Heart left ventricle (tissue), 16 donors: ENCODE measurements at places on chromosomes 2 and 18. TPM values are rescaled to one million over a fixed set of nuclear protein-coding genes. Genes with fewer than 3 reads are reported as not detected.
A peak's percentile ranks its signal among the peaks of the same experiment; 100 is the strongest.

GRCh38 chr18:33611525-33612135 lies 33.6 kb downstream of the ASXL3 start:
- DNase-seq: no peak

GRCh38 chr2:109162999-109163398 lies 34.0 kb downstream of the SH3RF3 start:
- DNase-seq: no peak

GRCh38 chr18:45777393-45777792 lies 48.1 kb upstream of the SIGLEC15 start:
- no peak for DNase-seq

- peak; percentile 54 for DNase-seq
Observed at GRCh38 chr2:224101820-224102630, 62.9 kb upstream of the SERPINE2 start.

GRCh38 chr2:236988690-236989624 lies 96.7 kb upstream of the COPS8 start:
- DNase-seq: peak; percentile 55

DNA sequence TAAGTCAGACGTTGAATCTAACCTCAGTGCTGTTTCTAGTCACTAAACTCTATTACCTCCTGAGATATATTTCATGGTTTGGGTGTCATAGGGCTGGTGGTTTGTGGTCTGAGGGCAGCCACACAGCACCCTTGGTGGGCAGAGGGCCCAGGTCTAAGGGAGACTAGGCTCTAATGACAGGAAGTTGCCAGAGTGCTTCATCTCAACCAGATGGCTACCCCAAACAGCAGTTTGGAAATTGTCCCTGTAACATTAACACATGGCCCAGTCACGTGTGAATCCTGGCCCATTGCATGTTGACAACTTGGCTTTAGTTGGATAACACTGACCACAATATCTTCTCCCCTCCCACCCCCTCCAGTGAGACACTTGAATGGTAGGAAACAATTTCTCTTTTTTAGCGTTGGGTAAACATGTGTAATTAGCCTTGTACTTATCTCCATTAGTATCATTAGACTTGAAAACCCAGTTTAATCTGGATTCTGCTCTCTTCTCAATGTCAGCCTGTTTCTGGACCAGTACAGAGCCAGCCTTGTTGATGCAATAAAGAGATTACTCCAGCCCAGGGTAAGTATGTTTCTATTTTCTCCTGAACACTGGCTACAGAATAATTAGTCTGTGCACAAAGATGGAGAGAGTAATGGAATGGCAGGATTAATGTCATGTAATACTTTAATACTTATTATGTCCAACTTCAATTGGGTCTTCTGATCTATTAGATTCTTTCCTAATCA lies 187.8 kb upstream of the SIX3 start:
- DNase-seq: no peak

GRCh38 chr18:37261246-37261840 lies 304.3 kb downstream of the CELF4 start:
- DNase-seq: no peak

DNA sequence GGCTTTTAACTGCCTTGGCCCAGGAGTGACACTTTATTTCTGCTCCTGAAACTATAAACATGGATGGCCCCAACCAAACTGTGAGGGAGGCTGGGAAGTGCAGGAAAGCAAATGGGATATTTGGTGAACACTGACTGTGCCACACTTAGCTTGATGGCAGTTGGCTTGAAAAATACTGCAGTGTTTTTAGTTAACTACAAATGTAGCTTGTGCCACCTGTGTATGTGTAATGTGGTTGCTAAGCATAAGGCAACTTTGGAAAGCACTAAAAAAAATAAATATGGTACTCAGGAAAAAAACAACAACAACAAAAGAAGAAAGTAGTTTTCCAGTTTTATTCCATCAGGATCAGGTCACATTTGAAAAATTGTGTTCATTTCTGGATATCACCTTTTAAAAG lies 73.8 kb downstream of the CD28 start:
- no peak for DNase-seq

DNA sequence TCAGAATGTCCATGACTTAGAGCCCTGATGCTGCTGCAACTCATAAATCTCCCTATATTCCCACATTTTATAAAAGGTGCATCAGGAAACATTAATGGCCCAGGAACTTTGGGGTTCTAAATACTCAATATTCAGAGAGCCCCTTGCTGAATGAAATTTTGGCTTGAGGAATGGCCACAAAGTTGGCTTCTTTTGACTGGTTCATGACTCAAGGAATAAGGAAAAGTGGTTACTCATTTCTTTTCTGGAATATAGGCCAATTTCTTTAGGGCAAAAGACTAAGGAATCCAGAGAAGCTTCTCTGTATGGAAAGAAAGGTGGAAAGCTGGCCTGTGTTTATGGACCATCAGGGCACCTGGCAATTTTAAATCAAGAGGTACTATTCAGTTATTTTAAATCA lies 308.9 kb upstream of the NT5C1B start:
- DNase-seq: no peak

DNA sequence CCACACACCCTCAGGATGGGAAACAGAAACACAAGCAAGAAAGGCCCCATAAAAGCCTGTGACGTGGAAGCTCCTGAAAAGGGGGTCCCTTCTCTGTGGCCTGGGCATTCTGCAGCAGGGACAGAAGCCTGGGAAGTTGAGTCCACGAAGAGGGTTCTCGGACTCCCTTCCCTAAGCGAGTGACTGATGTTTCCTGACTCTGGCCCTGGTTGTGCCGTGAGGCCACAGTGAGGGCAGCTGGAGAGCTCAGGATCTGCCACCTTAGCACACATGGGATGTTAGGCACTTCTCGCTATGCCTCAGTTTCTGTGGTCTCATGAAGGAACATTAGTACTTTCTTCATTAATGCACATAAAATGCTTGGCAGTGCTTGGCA lies 87.2 kb upstream of the ZFP36L2 start:
- no peak for DNase-seq

GRCh38 chr2:26634636-26635230 lies 6.4 kb downstream of the CIB4 start:
- DNase-seq: no peak

GRCh38 chr2:207796585-207797350 lies 27.1 kb upstream of the FZD5 start:
- peak; percentile 46 for DNase-seq

DNA sequence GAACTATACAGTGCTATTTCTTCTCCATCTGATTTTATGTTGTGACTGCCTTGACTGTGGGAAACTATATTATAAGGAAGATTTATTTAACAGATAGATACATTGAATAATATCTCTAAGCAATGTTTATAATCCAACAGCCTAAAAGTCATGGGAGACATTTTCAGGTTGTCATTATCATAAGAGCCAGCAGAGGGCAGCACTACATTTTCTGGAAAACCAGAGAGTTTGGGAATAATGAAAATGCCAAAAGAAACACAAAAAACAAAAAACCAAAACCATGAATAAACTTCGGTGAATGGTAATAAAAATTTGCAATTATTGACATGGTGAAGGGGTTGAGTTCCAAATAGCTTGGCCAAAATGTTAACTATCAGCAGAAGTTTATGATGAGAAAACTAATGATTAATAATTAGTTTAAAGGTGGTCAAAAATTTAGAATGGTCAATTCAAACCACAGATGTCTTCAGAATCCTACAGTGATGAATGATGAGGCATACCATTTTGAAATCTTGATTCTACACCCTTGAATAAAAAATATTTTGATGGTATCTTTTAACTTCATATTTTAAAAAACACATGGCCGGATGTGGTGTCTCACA lies 4.7 kb downstream of the EEF1B2 start:
- no peak for DNase-seq

GRCh38 chr2:236631856-236632291 lies 62.2 kb downstream of the ACKR3 start:
- DNase-seq: no peak

GRCh38 chr2:46332686-46333281 lies 35.6 kb downstream of the EPAS1 start:
- DNase-seq: no peak

- DNase-seq: no peak
Observed at GRCh38 chr18:45071956-45072355, 391.3 kb downstream of the SETBP1 start.

DNA sequence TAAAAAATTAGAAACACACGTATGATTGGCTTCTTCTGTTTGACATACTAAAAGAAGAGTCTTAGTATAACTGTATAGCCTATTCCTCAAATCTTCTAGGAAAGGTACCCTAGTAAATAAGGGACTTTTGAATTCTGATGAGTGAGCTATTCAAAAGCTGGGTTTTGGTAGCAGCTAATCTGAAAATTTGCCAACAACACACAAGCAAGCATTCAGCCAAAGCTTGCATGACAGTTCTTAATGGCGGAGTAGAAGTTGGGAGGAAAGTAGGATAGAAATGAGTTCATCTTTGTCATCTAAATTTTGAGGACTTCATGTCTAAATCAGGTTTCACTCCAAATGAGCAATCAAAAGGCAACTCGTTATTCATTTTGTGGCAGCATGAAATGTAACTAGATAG lies 813.0 kb downstream of the MBD2 start:
- no peak for DNase-seq

DNA sequence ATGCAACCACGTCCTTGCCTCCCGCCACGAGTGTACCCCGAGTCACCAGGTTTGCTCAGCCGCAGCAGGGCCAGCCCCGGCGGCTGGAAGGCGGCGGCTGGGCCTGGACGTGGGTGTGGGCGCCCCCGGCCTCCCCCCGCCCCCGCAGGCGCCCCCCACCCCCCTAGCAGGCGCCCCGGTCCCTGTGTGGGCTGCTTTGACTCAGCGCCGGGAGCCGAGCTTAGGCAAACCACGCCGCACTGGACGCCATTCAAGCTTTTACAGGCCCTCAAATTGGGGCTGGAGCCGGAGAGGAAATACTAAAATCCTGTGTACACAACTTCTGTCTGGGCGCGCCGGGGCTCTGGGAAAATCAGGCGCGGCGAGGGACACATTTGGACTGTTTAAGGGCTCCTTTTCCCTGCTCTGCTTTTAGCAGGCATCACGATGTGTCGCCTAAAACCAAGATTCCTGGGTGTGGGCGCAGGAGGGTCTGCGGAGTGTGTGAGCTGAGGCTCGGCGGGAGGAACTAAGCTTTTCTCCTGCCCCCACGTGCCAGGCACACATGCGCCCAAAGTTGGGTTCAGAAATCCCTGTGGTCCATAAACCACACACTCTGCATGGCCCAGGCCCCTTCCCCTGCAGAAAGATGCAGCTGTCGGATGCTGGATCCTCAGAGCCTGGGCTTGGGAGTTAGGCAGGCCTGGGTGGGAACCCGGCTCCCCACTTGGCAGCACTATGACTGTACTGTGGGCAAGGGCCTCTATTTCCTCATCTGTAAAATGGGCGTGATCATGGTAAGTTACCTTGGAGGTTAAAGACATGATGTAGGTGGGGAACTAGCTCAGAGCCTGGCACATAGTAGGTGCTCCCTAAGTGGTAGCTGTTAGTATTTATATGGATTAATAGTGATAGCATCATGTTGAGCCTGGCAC lies 57.6 kb downstream of the ATOH8 start:
- DNase-seq: peak; percentile 63

GRCh38 chr2:118133916-118134315 lies 45.6 kb downstream of the INSIG2 start:
- DNase-seq: no peak

DNA sequence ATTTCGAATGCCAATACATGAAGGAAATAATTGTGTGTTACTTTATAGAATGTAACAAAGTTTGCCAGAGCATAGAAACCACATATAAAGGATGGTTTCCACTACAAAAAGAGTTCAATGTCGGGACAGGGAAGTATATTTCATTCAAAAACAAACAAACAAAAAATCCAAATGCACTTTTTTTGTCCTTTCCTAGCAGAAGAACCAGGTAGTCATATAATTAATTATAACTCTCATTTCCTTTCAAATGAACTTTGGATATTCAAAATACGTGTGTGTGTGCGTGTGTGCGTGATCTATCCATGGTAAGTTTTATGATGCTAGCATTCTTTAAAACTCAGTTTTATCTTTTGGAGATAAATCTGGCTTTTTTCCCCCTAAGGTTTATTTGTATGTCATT lies 8.3 kb downstream of the FN1 start:
- DNase-seq: no peak

DNA sequence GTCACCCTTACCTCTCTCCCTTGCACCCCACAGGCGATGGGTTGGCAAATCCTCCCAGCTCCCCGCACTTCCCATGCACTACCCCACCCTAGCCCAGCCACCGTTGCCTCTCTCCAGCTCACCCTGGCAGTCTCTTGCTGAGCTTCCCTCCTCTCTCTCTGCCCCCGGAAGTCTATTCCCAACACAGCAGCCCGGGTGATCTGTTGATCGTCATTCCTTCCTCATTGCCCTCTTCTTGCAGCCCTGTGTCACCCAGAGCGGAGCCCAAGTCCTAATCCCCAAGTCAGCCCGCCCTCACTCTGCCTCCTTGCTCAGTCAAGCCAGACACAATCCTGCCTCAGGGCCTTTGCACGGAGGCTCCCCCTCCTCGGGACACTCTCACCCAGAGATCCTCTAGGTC lies 55.2 kb downstream of the CIB4 start:
- DNase-seq: no peak

- DNase-seq: no peak
Observed at GRCh38 chr2:168220965-168221819, 26.2 kb downstream of the STK39 start.

- DNase-seq: no peak
Observed at GRCh38 chr2:10498525-10499274, 50.6 kb upstream of the ODC1 start.

- DNase-seq: no peak
Observed at GRCh38 chr18:73636355-73636754, 511.3 kb downstream of the FBXO15 start.

The SERPINB8 gene
- 12.6 TPM for polyA plus RNA-seq

The SPATA3 gene
- polyA plus RNA-seq: not detected

The COL4A4 gene
- polyA plus RNA-seq: 1.3 TPM

The TMEM200C gene
- 3.4 TPM for polyA plus RNA-seq

The AQP12B gene
- polyA plus RNA-seq: not detected

The LYPD1 gene
- 0.15 TPM for polyA plus RNA-seq

The ALLC gene
- not detected for polyA plus RNA-seq

The CRYBA2 gene
- polyA plus RNA-seq: not detected

The SLC5A7 gene
- polyA plus RNA-seq: 0.03 TPM

The TM4SF20 gene
- polyA plus RNA-seq: not detected
